ENCODE measurements at places on chromosomes 2 and 18. TPM values are rescaled to one million over a fixed set of nuclear protein-coding genes. Genes with fewer than 3 reads are reported as not detected.

GRCh38 chr2:119741868-119742267, 17.9 kb upstream of the PTPN4 start:
- no peak for DNase-seq

DNA sequence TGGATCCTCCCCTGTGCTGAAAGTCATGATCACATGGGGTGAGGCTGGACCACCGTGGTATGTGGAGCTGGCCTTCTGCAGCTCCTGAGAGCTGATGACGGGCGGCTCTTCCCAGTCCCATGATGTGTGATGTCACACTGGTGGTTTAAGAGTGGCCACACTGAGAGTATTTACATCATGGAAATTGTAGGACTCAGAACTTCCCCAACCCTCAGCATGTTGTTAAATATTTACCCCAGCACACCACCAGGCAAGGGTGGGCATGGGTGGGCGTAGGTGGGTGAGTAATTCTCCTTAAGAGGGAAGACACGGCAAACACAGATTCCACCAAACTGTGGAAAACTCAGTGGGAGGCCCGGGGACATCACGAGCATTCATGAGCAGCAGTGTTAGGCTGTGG, 106.8 kb downstream of the ALPK2 start:
- no peak for DNase-seq

- DNase-seq, result no peak
These were observed 132.4 kb downstream of the TMEM163 start for GRCh38 chr2:134586326-134586965.

DNA sequence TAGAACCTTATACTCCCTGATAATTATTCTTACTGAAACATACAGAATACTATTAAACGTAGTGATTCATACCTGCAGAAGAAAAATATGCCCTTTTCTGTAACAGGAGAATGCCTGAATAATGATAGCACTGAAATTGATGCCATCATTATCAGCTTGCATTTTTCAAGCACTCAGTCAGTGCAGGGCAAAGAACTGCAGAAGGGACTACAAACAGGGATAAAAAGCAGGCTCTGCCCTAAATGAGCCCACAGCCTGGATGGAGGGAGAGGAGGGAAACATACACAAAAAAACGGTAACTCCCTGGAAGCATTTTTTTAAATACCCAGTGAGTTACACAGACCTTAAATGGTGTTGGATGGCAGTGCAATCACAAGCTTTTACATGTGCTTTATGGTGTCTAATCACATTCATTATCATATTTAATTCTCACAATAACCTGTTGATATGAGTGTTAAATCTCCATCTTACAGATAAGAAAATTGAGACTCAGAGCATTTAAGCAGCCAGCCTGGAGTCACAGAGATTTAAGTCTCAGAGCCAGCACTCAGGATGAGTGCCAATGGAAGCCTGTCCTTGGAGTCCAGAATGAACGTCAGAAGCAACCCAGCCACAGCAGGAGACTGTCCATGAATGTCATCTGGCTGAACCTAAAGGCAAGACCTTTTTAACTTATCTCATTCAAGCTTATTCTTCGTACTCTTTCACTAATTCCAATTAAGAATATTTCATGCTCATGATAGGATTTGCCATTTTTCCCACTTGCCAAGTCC, 139.3 kb upstream of the CTNNA2 start:
- DNase-seq, result no peak

GRCh38 chr2:111945444-111946293, 47.3 kb downstream of the MERTK start:
- no peak for DNase-seq

DNA sequence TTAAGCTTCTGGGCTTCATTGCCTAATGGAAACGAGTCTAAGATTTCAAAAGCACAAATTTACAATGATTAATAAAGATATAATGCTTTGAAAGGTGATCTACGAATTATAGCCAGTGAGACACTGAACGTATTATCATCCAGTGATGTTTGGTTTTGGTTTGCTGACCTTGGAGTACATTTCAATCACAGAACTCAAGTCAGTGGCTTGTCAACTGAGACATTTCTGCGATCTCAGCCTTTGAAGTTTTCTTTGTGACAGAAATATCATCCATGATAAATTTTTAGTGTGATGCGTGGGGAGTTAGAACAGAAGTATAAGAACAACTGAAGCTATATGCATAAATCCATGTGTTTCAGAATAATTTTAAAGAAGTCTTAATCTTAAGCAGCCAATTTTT, 263.8 kb downstream of the TCF4 start:
- DNase-seq, result no peak

DNA sequence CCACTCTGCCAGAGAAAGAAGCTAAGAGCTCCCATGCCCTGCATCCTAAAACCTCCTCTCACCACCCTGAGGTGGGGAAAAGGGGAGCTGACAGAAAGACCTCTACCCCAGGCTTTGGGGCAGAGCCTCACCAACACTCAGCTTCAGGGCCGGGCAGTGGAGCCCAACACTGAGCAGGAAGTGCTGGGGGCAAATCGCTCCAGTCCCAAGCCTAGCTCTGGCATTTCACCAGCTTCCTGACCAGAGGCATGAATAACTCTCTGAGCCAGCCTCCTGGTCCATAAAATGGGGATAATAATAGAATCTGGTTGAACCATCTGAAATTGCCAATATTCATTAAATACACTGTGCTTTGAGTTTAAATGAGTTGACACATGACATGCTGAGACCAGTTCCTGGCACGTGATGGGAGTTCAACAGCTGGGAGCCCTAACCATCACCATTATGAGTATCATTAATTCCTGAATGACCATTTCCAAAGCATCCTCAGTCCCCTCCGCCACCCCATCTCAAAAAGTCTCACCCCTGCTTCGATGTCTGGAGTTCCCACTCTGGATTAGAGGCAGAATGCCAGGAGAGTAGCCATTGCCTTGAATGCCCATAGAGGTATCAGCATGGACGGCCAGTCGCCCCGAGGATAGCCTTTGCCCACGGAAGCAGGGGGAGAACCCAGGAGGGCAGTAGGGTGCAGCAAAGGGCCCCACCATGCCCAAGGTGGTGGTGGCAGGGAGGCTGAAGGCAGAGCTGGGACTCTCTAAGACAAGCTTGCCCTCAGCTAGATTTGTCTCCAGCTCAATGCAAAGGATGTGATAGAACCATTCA, 153.4 kb downstream of the TNS1 start:
- DNase-seq, result no peak

DNA sequence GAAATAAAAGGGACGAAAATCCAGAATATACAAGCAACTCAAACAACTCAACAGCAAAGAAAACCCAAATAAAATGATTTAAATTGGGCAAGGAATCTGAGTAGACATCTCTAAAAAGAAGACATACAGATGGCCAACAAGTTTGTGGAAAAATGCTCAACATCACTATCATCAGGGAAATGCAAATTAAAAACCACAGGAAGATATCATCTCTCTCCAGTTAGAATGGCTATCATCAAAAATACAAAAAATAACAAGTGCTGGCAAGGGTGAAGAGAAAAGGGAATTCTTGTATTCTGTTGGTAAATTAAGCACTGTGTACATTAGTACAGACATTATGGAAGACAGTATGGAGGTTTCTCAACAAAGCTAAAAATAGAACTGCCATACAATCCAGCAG, 80.0 kb downstream of the RAB31 start:
- no peak for DNase-seq

GRCh38 chr2:202632682-202633290, 2.0 kb upstream of the FAM117B start:
- no peak for DNase-seq

GRCh38 chr2:144111437-144111836, 408.5 kb downstream of the ZEB2 start:
- DNase-seq, result no peak

GRCh38 chr2:223668302-223668998, 66.3 kb upstream of the SCG2 start:
- DNase-seq, result no peak

DNA sequence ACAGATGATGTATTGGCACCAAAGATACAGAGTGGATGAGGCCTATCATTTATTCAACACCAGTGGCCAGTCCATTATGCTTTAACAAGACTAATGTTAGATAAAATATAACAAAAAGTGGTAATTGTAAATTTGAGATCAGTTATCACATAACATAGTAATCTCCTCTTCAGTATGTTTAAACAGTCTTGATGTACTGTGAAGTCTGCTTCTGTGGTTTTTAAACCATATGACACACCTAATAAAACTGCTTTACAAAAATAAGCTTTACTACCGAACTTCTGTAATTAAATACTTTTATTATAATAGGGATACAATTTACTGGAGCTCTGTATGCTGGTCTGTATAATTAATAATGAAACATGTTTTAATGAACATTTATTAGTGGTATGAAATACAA, 2156.1 kb upstream of the CELF4 start:
- no peak for DNase-seq

- no peak for DNase-seq
These were observed 125.8 kb upstream of the HNMT start for GRCh38 chr2:137838255-137839092.

DNA sequence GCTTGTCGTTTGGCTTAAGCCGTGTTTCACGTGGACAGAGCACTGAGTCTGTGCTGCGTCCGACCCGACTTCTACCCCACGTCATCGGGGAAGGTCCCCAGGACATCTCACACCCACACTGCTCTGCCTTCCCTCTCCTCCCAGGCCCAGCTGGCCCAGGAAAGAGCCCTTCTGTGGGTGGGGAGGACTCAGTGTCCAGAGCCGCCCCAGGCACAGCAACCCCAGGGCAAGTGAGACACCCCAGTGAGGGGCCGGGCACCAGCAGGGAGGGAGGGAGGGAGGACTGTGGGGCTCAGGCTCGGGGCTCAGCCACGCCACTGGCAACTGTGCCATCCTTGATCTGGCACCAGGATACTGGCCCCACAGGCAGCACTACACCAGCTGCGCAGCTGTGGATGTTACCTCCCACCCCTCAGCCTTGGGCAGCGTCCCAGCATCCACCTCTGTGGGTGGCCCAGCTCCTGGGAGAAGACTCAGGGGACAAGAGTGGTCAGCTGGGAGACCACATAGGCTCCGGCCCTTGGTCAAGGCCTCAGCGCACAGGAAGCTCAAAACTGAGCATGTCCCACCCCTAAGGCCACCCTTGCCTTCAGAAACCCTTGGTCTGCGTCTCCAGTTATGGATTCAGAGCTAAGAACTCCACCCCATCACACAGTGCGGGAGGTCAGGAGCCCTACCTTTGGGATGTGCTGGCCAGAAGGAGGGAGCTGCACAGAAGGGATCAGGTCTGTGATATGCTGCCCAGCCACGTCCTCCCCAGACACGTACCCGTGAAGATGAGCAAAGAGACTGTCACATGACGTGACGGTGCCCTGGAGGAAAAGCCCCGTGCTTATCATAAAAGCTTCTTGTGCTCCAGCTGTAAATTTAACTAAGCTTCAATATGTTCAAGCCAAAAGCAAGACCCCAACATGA, 11.7 kb downstream of the PASK start:
- DNase-seq, result no peak

DNA sequence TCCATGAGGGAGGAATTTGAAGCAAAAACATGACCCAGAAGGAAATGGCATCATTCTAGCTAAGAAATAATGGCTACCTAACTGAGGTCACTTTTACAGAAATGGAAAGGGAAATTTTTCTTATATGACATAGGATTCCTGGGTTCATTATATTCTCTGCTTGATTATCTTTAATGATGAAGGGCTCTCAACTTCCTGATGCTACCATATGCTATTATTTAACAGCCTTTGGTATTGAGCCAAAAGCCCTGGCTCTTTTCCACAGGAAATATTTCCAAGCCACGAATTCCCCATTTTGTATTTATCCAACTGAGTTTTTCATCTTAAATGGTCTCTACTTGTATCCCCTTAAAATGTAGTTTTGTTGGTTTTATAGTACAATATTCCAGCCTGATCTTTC, 63.2 kb upstream of the NPAS2 start:
- DNase-seq, result no peak

GRCh38 chr2:11236335-11236734, 81.1 kb downstream of the SLC66A3 start:
- no peak for DNase-seq

DNA sequence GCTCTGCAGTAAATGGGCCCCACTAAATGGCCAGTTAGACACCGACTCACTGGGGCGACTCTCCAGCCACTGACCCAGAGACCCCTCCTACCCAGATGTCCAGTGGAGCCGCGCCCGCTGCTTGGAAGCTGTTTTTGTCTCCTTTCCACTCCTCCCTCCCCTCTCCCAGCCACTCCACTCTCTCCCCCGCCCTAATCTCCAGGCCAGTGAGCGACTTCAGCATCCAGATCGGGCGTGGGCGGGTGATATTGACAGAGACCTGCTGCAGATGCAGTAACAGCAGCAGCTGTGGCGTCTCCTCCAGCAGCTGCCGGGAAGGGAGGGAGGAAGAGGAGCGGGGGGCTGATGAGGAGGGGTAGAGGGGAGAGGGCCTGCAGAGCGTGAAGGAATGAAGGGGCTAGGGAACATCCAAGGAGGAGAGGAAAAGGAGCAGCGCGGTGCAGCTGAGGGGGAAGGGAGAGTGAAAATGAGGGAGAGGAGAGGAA, at the start of gene SCN7A:
Gene SCN7A, minus strand, starts transcription at position 110 of the 485 bp plus-strand sequence. CDS start 16,553 bp downstream, outside the sequence.
- DNase-seq, result no peak

DNA sequence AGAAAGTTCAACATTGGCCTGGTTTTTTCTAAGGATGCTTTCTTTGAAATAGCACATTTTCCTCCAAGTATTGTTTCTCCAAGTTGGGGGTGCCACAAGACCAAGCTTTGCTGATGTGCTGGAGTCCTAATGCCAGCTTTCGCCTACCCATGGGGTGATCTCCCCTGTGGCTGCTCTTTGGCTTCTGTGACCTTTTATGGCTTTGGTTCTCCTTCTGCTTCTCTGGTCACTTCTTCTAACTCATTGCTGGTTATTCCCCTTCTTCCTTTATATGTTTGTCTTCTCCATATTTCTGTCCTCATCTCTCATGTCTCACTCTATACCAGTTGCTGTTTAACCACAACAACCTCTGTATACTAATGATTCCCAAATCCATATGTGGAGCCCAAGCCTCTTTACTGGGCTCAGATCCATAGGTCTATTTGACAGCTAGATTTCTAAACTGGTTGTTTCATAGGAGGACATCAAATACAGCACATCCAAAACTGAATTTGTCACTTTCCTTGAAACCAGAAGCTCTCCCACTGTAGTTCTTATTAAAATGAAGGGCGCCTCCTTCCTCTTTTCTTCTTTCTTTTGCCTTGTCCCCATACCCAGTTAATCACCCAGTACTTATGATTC, 23.1 kb downstream of the APOB start:
- DNase-seq, result no peak

The ELOA2 gene
- not detected for total RNA-seq

The HOXD1 gene
- not detected for total RNA-seq

The GLI2 gene
- not detected for total RNA-seq

The NGEF gene
- total RNA-seq, result 2.5 TPM

The CAPN14 gene
- 0.18 TPM for total RNA-seq

The ALPG gene
- not detected for total RNA-seq

The TMEM247 gene
- not detected for total RNA-seq

The LTBP1 gene
- 0.82 TPM for total RNA-seq

The ABCG5 gene
- 0.14 TPM for total RNA-seq

The NCKAP5 gene
- not detected for total RNA-seq
